ENCODE measurements at places on chromosomes 6 and 20.

- peak; percentile 95 for DNase-seq
Measured at GRCh38 chr20:44475694-44476560, at the start of gene TTPAL. TTPAL (plus strand) TSS chr20:44475874; CDS start chr20:44480000, 4,126 bp downstream.

GRCh38 chr6:73798592-73798991 lies 102.6 kb downstream of the CD109 start:
- no peak for DNase-seq

GRCh38 chr6:167235005-167235404 lies 56.1 kb upstream of the UNC93A start:
- DNase-seq = no peak

DNA sequence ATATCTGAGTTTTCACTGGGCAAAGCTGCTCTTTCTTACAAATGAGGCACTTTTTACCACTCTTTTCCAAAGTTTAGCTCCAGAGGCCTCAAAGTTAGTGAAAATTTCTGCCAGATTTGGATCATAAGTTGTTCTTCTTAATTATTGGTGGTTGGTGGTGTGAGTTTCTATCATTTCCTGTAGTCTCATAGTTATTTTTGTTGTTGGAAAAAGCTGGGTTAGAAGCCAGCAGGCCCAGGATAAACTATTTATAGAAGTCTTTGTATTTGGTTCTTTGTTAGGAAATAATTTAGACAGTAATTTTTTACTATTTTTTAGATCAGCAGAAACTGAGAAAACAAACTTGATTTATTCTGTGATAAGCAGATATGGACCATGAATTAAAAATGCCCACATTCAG lies 10.6 kb downstream of the PFDN4 start:
- no peak for DNase-seq

GRCh38 chr20:23091721-23092383 lies 5.7 kb upstream of the CD93 start:
- no peak for DNase-seq

All from mucosa of descending colon (tissue), 3 donors.